ENCODE measurements at places on chromosomes 5 and 9. TPM values are rescaled to one million over a fixed set of nuclear protein-coding genes. Genes with fewer than 3 reads are reported as not detected.
A peak's percentile ranks its signal among the peaks of the same experiment; 100 is the strongest.

DNA sequence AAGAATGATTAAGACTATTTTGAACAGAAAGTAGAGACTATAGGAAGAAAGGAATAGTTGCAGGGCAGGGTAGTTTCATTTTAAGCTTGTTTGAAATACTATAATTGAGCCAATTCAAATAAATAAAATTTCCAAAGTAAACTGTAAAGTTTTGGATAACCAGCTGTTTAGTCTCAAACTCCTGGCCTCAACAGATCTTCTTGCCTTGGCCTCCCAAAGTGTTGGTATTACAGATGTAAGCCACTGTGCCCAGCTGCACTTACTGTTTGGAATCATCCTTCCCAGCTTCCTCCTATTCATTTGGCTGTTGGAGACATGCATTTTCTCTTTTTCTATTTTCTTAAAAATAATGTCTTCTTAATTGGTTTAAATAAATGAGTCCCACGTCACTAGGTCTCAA is 231.0 kb downstream of the NNT start:
- no peaks in the 10 kb centered on the region for H3K4me1 ChIP-seq
- no peaks in the 10 kb centered on the region for H3K27me3 ChIP-seq
- no peaks in the 10 kb centered on the region for H3K36me3 ChIP-seq
- H3K4me3 ChIP-seq: no peak overlapping the region

The FAM221B gene
- not detected for total RNA-seq

- peaks cover 21% of the 10 kb centered on the region for H3K36me3 ChIP-seq
- DNase-seq: peak; percentile 9
- H3K4me1 ChIP-seq: peaks cover 37% of the 10 kb centered on the region
- H3K27ac ChIP-seq: peak overlapping the region; percentile 46
- no peak overlapping the region for H3K4me3 ChIP-seq
Measured at GRCh38 chr9:6902423-6902822, 144.7 kb downstream of the KDM4C start.

DNA sequence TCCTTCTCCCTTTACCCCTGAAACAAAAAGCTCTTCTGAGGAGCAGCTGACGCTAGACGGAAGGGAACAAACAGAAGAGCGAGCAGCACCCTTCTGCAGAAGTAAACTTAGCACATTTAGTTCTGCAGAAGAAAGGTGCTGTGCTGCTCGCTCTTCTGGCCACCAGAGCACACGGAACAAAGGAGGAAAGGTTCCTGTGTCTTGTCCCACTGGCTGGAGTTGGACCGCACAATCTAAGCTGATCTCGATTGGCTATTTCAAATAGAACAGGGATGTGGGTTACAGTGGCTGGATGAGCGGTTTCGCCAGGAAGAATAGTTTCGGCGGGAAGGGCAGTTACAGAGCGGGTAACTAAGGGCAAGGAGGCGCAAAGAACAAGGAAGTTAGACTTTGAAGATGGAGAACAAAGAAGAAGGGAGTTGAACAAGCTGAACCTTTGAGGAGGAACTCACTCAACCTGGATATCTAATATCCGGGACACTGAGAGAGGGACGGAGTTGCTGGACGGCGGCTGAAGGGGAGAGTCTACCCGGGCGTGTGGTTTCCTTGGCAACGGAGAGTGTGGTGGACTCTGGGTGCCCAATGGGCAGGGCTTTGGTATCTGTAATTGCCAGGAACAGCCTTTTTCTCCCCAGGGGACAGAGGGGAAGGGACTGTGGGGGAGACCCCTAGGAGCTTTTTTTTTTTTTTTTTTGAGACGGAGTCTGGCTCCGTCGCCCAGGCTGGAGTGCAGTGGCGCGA is 7.1 kb downstream of the GTF3C5 start:
- H3K27me3 ChIP-seq: no peaks in the 10 kb centered on the region
- H3K4me1 ChIP-seq: peaks cover 23% of the 10 kb centered on the region
- no peak overlapping the region for H3K4me3 ChIP-seq
- no peak overlapping the region for H3K27ac ChIP-seq

DNA sequence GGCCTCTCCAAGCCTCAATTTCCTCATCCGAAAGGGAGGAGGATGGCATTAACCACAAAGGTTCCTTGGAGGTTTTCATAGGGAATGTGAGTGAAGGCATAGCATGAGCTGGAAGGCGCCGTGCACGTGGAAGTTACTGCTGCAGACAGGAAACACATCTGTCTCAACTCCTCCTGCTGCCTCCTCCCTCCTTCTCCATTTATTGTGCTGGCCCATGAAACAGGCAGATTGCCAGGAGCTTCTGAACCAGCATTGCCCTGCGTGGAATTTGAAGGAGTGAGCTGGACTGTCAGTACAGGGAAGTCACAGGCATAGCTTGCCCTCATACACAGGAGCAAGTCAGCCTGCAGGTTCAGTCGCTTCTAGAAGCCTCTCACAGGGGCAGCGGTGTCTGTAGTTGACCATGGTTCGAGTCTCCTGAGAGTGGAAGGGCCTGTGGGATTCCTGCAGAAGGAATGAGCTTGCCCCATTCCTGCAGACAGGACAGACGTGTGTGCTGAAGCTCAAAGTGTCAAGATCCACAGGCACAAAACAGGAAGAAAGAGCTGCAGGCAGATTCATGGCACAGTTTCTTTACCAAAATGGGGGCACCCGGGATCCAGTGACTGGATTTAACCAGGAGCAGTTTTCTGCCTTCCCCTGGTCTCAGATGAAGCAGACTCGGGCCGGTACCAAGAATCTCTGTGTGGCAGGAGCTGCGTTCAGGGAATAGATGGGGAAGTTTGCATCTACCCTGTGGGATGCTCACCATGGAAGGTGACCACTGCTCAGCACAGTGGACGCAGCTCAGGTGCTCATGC is 48.7 kb upstream of the CTSL start:
- no peaks in the 10 kb centered on the region for H3K4me1 ChIP-seq
- no peaks in the 10 kb centered on the region for H3K27me3 ChIP-seq
- no peak for DNase-seq
- H3K4me3 ChIP-seq: no peak overlapping the region
- no peaks in the 10 kb centered on the region for H3K36me3 ChIP-seq

DNA sequence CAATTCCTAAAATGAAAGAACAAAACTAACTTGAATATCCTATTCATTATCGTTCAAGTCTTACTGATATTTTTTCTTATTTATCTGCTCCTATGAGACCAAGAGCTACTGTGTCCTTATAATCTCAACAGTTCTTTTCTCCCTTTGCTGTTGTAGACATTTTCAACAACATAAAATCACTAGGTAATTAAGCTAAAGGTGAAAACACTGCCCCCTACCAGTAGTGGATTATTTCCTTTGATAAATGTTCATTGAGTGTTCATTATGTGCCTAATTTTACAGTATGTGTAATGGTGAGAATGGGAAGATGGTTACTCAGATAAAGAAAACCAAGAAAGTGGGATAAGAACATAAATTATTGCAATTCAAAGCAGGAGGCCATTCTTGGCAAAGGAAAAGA is 41.4 kb upstream of the PAPPA start:
- H3K27ac ChIP-seq: no peak overlapping the region
- H3K36me3 ChIP-seq: no peaks in the 10 kb centered on the region
- no peak for DNase-seq
- no peak overlapping the region for H3K4me3 ChIP-seq
- H3K27me3 ChIP-seq: no peaks in the 10 kb centered on the region
- H3K4me1 ChIP-seq: no peaks in the 10 kb centered on the region

GRCh38 chr9:90942555-90942954 is 140.9 kb downstream of the SYK start:
- DNase-seq: no peak
- H3K27me3 ChIP-seq: peaks cover 29% of the 10 kb centered on the region
- H3K36me3 ChIP-seq: no peaks in the 10 kb centered on the region
- H3K4me3 ChIP-seq: no peak overlapping the region

The WNT8A gene
- not detected for total RNA-seq

DNA sequence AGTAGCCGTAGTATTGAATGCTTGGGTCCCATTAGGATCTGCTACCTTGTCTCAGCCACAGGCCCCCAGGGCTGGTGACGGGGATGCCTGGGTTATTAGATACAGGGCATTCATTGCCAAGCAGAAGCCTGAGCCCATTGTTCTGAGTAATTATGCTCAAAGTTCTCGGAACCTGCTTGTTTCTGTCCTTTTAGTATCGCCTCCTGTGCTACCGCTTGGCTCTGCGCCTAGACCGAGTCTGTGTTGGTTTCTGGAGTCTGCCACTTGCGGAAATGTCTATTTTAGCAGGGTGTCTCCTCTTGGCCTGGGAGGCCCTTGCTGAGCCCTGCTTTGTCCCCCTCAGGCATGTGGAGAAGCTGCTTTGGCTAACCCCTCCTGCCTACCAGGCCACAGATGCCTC is 506.1 kb downstream of the BNC2 start:
- H3K36me3 ChIP-seq: no peaks in the 10 kb centered on the region
- no peak overlapping the region for H3K27ac ChIP-seq
- H3K4me3 ChIP-seq: no peak overlapping the region
- H3K27me3 ChIP-seq: no peaks in the 10 kb centered on the region
- no peaks in the 10 kb centered on the region for H3K4me1 ChIP-seq
- no peak for DNase-seq

- no peaks in the 10 kb centered on the region for H3K36me3 ChIP-seq
- H3K4me1 ChIP-seq: no peaks in the 10 kb centered on the region
- no peak overlapping the region for H3K27ac ChIP-seq
- no peaks in the 10 kb centered on the region for H3K27me3 ChIP-seq
Measured at GRCh38 chr5:153903321-153903720, 135.4 kb downstream of the FAM114A2 start.

- no peaks in the 10 kb centered on the region for H3K27me3 ChIP-seq
- H3K36me3 ChIP-seq: no peaks in the 10 kb centered on the region
- no peak overlapping the region for H3K4me3 ChIP-seq
- DNase-seq: no peak
- no peak overlapping the region for H3K27ac ChIP-seq
- H3K4me1 ChIP-seq: no peaks in the 10 kb centered on the region
Measured at GRCh38 chr5:163894645-163895044, 389.2 kb downstream of the MAT2B start.

GRCh38 chr5:158056130-158056825 is 197.3 kb upstream of the CLINT1 start:
- H3K36me3 ChIP-seq: no peaks in the 10 kb centered on the region
- H3K4me3 ChIP-seq: no peak overlapping the region
- DNase-seq: no peak
- no peaks in the 10 kb centered on the region for H3K4me1 ChIP-seq

The FYB1 gene
- total RNA-seq: 83.0 TPM

The LECT2 gene
- not detected for total RNA-seq

- no peaks in the 10 kb centered on the region for H3K36me3 ChIP-seq
- no peak overlapping the region for H3K27ac ChIP-seq
- H3K4me1 ChIP-seq: peaks cover 3% of the 10 kb centered on the region
- peak overlapping the region; percentile 68 for H3K4me3 ChIP-seq
Measured at GRCh38 chr5:150672237-150672883, 11.3 kb downstream of the MYOZ3 start.

DNA sequence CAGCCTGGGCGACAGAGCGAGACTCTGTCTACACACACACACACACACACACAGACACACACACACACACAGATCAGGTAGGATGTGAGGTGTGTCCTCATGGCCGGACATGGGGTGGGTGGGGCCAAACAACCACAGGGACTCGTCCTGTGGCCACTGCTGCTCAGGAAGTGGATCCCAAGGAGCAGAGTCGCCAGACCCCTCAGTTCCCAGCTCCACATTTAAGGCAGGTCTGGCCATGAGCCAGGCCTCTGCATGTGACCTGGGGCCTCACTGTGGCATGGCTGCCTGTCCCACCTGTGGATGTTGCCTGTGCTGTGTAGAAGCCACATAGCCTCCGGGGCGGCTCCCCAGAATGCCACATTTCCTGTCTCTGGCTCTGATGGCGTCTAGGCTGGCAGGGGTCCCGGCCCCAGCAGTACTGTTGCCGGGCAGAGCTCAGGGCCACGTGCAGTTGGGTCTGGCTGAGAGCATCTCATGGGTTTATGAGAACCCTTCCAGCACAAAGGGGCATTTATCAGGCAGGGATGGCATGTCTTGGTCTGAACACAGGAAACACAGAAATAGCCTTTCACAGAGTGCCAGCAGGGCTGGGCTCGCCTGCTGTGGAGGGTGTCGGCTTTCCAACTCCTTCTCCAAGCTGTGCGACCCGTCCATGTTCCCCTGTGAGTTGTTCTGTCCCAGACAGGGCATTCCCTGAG is 9.9 kb upstream of the NINJ1 start:
- DNase-seq: peak; percentile 67
- H3K27ac ChIP-seq: peak overlapping the region; percentile 91
- no peak overlapping the region for H3K4me3 ChIP-seq
- no peaks in the 10 kb centered on the region for H3K27me3 ChIP-seq

The PRR7 gene
- total RNA-seq: 36.4 TPM

- DNase-seq: no peak
- no peaks in the 10 kb centered on the region for H3K36me3 ChIP-seq
- no peak overlapping the region for H3K4me3 ChIP-seq
- no peaks in the 10 kb centered on the region for H3K4me1 ChIP-seq
- peaks cover 28% of the 10 kb centered on the region for H3K27me3 ChIP-seq
Measured at GRCh38 chr5:148660346-148660660, 6.0 kb upstream of the HTR4 start.

DNA sequence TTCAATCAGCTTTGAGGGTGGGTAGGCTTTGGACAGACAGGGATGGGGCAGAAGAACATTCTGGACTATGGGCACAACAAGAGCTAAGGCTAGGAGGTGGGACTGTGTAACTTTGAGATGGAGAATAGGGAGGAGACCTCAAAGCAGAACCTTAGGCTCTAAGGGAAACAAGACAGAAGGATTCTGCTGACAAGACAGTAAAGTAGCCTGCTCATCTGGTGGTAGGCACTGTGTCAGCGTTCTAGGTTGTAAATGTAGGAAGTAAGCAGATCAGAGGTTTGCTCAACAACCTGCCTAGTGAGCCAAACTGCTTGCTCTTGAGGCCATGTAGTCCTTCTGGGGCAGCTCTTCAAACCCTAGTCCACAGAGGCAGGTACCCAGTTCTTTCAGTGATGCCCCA is 15.0 kb upstream of the IL12B start:
- H3K27me3 ChIP-seq: peaks cover 4% of the 10 kb centered on the region
- H3K4me3 ChIP-seq: no peak overlapping the region
- H3K4me1 ChIP-seq: peaks cover 24% of the 10 kb centered on the region
- H3K27ac ChIP-seq: no peak overlapping the region

DNA sequence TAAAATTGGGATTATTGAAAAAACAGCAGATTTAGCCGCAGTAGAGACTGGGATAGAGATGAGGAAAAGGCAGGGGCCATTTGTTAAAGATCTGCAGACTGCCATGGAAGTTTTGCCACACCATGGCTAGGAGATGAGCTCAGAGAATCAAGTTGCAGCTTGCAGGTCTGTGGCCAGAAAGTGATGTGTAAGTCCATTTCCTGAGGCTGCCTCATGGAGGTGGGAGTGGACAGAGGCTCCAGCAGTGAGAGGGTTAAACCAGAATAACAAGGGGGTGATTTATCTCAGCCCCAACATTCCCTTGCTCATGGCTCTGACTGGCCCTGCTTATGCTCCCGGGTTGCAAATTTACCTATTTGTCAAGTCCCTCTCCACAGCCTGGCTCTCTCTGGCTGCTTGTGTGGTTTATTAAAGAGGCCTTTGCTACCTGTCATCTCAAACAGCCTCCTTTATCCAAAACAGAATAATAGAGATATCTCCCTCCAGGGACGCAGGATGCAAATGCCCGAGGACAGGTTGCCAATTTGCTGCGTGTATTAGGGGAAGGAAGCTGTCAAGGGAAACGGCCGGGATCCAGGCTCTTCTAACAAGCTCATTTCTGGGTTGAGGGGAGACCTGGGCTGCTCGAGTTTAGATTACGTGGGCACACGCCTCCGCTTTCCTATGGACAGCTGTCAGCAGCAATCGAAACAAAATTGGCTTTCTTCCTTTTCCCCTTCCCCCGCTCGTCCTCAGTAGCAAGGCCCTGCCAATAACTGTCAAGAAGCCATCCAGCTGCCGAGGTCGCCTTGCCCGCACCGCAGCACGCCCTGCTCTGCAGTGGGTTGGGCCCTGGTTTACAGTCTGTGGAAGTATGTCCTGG is 72.8 kb upstream of the PITX1 start:
- no peak overlapping the region for H3K4me3 ChIP-seq
- no peaks in the 10 kb centered on the region for H3K27me3 ChIP-seq
- H3K36me3 ChIP-seq: no peaks in the 10 kb centered on the region
- no peak overlapping the region for H3K27ac ChIP-seq
- DNase-seq: no peak
